ENCODE measurements at places on chromosomes 11 and 22. TPM values are rescaled to one million over a fixed set of nuclear protein-coding genes. Genes with fewer than 3 reads are reported as not detected.

SLC17A6 gene
- not detected for polyA plus RNA-seq

APOBEC3C gene
- polyA plus RNA-seq, result not detected

SLC25A18 gene
- 0.86 TPM for polyA plus RNA-seq

NEAT1 gene
- polyA plus RNA-seq, result 65.7 TPM

CD3D gene
- polyA plus RNA-seq, result not detected

RIC3 gene
- 66.1 TPM for polyA plus RNA-seq
